ENCODE measurements at places on chromosomes 1 and 21. TPM values are rescaled to one million over a fixed set of nuclear protein-coding genes. Genes with fewer than 3 reads are reported as not detected.

Gene CD34
- total RNA-seq = 0.39 TPM

Gene XKR8
- total RNA-seq = 14.2 TPM

Gene SELP
- not detected for total RNA-seq

Gene SLFNL1
- not detected for total RNA-seq

Gene PAPPA2
- 0.88 TPM for total RNA-seq

Gene LCE1F
- not detected for total RNA-seq

Gene ZFP69B
- total RNA-seq = 8.2 TPM

Gene ARMH1
- total RNA-seq = 0.63 TPM

- no peak for DNase-seq
Measured at GRCh38 chr1:96587222-96587621, 134.4 kb upstream of the PTBP2 start.

GRCh38 chr1:24898152-24898908, 31.7 kb downstream of the RUNX3 start:
- peak; percentile 10 for DNase-seq

GRCh38 chr1:232978091-232978634, 27.8 kb downstream of the NTPCR start:
- no peak for DNase-seq

DNA sequence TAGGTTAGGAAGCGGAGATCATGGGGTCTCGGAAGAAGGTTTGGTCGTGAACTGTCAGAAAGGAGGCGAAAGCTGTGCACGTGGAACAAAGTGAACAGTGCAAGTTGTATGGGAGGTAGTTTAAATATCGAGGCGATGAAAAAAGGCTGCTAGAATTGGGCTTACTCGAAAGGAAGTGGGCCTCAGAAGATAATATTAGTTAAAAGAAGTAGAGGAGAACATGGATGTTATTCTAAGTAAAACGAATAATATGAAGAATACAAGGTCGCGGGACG, 571 bp downstream of the WDR3 start:
- DNase-seq = no peak

DNA sequence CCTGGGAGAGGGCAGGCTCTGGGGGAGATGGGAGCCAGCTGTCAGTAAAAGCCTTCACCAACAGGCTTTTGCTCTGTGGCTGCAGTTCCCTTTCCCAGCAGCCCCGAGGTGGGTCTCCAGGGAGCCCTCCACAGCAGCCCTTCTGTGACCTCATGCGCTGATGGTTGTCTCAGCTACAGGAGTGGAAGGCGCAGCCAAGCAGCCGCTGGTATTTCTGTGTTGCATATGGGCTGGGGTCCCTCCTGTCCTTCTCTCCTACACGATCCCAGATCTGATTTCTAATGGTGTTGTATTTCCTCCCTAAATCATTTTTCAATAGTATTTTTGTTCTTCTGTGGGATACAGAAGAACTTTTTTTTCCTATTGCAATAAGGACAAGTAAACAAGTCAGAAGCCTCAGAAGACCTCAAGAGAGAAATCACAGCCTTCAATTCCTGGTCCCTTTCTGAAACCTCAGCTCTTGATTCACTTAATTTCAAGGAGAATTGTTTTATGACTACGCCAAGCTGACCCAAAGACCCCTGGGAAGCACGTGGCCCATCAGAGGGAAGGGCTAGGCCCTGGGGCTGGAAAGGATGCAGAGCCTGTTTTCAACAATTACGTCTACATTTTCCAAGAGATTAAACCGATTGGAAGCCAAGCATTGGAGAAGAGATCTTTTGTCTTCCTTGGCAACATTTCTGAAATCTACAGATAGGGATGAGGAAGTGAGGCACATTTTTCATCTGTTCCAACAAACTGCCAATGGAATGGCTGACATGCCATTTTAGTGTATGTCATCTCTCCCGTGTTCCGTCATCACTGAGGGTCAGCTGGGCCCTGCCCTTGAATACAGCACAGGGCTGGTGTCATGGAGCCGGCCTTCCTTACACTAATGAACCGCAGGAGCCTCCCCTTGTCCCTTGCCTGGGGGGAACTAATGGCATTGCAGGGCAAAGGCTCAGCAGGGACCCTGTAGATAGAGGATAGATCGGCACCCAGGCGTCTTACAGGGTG, 42.0 kb upstream of the SCCPDH start:
- DNase-seq = no peak

DNA sequence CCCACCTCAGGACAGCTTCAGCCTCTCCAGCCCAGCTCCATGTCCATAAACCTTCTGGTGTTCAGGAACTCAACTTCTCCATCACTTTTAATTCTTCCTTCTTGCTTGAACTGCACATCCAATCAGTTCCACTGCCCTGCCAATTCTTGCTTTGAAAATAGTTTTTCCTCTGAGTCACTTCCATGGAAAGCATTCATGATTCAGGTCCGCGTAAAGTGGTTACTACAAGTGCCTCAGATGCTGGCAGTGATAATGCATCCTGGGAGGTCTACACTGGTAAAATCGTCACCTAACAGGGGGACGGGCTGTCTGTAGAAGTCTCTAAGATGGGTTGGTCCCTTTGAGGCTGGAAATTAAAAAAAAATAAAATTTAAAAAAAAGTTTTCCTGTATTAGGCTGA, 25.9 kb upstream of the RCAN1 start:
- no peak for DNase-seq

- DNase-seq = no peak
Measured at GRCh38 chr1:234960722-234961455, 167.7 kb downstream of the TOMM20 start.

- no peak for DNase-seq
Measured at GRCh38 chr21:32141318-32141633, 137.6 kb downstream of the MIS18A start.

GRCh38 chr1:156525071-156525501, 24.5 kb upstream of the MEF2D start:
- DNase-seq = no peak

DNA sequence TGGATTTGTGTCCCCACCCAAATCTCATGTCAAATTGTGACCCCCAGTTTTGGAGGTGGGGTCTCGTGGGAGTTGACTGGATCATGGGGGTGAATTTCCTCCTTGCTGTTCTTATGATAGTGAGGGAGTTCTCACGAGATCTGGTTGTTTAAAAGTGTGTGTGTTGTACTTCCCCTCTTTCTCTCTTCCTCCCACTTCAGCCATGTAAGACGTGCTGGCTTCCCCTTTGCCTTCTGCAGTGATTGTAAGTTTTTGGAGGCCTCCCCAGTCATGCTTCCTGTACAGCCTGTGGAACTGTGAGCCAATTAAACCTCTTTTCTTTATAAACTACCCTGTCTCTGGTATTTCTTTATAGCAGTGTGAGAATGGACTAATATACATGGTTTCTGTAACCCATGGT, 64.6 kb downstream of the RHOU start:
- peak; percentile 10 for DNase-seq
